ENCODE measurements at places on chromosomes 5 and 9.

GRCh38 chr9:117929868-117930267 is 225.7 kb downstream of the TLR4 start:
- DNase-seq = no peak

DNA sequence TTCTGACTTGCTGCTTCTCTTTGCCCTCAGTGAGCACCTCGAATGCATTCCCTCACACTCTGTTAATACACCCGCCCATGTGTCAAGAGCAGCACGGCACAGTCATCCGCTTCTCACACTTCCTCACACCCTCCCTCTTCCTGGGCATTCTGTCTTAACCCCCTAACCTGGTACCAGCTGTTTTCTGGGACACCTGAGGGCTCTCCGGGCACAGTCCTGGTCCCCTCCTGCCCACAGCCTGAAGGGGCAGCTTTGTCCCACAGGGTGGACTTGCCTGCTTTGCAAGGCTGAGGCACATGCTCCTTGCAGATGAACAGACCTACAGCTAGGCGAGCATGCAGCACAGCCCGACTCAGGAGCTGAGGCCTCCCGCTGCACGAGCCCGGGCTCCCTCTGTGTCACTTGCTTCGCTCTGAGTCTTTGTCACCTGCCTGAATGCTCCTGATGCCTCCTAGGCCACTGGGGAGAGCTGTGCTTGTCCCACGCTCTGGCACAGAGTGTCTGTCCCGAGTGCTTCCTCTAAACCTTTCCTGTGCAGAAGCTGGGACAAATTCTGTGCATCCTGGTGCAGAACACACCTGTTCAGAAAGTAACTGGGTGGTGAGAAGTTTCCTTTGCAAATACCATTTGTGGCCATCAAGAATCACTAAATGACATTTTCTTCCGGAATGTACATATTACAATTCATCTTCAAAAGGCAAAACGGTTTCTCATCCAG is 47.8 kb downstream of the AHRR start:
- DNase-seq = no peak

DNA sequence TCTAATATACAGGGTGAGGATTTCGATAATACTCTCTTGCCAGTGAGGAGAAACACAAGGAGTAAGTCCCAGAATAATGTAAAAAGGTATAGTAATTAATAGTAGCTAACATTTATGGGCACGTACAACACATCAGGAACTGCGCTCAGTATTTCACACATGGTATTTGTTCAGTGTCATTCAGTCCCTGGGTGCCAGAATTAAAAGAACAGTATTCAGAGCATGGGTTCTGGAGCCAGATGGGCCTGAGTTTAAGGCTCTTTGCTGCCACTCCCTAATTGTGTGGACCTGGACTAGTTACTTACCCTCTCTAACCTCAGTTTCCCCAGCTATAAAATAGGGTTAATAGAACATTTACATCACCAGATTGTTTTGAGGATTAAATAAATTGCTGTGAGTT is 16.3 kb downstream of the OSTF1 start:
- DNase-seq = no peak

GRCh38 chr9:31314241-31314640 is 1070.2 kb upstream of the ACO1 start:
- no peak for DNase-seq

DNA sequence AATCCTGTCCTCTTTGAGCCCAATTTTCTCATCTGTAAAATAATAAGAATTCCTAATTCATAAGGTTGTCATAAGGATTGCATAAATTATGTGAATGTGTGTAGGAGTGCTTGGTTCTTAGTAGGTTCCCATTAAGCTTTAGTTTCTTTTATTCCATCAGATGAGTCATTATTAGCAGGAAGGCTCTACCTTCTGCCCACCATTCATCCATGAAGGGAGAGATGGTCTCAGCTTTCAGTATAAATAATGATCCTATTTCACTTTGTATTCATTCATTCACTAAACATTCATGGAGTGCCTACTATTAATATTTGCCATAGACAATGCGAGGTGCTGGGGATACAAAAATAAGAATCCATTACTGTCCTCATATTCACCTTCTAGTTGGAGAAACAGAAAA is 3.0 kb downstream of the CMYA5 start:
- no peak for DNase-seq

DNA sequence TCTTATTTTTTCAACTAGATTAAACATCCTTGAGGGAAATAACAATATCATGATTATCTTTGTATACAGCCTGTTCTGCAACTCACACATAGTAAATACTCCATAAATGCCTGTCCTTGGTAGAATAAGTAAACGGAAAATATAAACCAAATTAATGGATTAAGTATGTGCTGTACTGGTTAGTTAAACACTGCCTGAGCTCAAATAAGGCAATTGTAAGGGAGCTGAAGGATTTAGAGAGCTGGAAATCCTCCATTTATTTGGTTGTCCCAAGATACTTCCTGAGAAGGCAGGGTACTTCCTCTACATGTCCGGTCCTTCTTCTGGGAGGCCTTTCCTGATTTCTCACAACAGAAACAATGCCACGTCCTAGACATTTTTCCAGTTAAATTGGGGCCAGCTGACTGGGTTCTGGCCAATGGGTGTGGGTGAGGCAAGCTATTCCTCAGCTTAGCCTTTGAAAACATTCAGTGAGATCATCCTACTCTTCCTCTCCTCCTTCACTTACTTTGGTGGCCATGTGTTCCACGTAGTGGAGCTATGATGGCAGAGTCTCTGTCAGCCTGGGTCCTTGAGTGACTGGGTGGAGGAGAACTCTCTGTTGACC is 8.5 kb upstream of the C1QTNF3 start:
- no peak for DNase-seq

DNA sequence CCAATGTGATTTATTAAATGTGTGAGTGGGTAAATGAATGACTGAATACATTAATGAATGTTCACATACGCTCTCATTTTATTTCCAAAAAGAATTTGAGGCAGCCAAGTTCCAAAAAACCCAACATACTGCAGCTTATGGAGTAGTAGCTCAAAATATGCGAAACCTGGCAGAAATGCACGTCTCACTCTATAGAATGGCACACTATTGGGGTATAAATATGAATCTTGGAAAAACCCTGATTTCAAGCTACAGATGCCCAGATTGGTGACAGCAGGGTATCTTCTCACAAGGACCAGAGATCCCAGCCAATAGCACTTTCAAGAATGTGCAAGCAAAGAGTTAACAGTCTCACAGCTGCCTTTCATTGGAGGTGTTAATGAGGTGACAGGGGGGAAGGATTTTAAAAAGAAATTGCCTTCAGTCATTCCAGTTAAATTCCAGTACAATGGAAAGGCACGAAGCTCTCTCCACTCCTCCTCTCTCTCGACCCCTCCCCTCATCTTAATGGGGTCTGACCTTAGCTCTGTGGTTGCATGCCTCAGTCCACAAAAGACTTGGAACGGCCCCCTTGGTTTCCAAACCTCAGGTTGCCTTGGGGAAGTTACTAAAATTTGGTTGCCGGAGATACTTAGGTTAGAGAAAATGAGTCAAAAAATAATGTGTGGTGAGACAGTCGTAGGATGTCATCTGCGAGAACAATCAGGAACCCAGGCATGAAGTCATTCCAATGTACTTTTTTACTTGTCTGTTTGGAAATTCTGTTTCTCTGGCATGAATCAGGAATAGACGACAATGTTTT is 307.4 kb downstream of the NFIB start:
- DNase-seq = no peak

- no peak for DNase-seq
Measured at GRCh38 chr5:92459654-92460053, 1076.5 kb upstream of the ARRDC3 start.

DNA sequence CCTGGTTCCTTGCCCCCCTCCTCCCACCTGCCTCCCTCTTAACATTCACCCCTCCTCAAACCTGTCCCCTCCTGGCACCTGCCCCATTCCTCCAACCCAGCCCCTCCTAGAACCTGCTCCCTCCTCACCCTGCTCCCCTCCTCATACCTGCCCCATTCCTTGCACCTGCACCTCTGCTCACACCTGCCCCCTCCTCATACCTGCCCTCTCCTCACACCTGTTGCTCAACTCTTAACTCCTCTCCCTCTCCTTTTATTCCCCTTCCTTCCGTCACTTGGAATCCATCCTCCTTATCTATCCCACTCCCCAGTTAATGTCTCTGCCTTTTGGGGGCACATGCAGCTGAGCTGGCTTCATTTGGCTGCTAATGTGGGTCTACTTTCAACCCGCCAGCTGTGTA is 712.1 kb downstream of the MTRR start:
- DNase-seq = no peak

DNA sequence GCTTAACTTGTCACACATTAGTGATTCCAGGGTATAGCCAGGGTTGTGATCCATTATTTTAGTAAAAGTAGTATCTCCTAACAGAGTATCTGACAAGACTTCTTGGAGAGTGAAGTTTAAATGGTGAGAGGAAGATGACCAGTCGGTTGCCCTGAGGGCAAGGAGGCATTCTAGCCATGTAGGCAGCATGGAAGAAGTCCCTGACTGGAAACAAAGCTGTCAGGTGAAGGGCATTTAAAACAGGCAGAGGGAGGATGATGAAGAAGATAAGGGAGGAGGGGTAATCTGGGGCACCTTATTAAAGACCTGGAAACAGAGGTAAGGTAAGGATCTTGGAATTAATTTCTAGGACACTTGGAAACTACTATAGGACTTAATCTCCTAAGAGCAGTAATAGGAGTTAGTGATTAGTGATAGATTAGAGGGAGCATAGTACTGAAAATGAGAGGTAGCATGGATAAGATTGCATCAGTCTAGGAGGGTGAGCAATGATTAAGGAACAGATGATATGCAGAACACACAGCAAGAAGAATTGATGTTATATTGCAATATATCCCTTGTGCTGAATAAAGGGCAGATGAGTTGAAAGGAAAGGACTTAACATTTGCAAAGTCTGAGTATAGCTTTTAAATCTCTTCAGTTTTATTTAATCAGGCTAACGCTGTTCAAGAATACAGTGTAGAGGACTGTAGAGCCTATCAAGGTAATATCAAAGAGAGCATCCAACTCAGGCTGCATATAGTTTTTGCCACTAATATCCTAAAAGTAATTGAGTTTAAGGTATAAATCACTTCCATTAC is 9.6 kb downstream of the KIF2A start:
- DNase-seq = no peak

DNA sequence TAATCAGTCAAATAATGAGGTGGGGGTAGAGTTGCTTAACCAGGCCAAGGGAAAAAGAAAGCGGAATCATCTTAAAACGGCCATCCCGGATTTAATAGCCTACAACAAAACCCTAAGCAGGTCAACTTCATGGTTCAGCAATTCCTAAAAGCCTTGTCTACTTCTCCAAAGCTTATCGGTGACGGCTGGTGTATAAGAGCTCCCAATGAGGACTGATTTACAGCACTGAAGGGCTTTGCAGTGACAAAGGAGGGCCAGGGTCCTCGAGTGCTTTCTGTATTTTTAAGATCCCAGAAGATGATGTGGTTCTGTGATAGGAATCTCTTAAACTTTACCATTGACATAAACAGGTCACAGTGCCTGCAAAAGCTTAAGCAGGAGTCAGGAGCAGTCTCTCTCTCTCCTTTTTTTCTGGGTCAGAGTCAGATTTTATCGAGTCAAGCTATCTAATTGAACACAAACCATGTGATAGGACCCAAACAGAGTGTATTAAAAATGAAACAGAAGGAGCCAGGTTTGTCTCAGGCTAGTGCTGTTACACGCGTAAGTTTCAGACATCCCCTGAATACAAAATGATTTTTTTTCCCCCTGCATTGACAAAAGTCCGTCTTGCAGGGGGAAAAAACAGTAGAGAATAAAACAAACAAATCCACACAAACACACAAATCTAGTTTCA is 663.6 kb upstream of the ZNF608 start:
- no peak for DNase-seq

- no peak for DNase-seq
Measured at GRCh38 chr9:87896891-87897290, 14.2 kb downstream of the SPATA31E1 start.

GRCh38 chr9:37515620-37516258 is 30.0 kb downstream of the POLR1E start:
- DNase-seq = no peak

DNA sequence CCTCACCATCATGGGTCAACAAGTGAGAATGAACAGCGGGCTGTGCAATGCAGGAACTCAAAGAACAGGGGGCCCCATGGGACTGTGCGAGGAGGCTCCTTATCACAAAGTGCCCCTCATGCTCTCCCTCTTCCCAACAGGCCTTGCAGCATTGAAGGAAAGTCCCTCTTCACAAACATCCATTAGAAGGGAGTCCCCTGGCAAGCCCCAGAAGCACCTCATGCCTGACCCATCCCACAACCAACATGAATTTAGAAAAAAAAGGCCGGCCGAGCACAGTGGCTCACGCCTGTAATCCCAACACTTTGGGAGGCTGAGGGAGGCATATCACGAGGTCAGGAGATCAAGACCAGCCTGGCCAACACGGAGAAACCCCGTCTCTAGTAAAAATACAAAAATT is 122.6 kb upstream of the FSTL4 start:
- no peak for DNase-seq

GRCh38 chr5:173753307-173754168 is 134.6 kb upstream of the CPEB4 start:
- DNase-seq = no peak

DNA sequence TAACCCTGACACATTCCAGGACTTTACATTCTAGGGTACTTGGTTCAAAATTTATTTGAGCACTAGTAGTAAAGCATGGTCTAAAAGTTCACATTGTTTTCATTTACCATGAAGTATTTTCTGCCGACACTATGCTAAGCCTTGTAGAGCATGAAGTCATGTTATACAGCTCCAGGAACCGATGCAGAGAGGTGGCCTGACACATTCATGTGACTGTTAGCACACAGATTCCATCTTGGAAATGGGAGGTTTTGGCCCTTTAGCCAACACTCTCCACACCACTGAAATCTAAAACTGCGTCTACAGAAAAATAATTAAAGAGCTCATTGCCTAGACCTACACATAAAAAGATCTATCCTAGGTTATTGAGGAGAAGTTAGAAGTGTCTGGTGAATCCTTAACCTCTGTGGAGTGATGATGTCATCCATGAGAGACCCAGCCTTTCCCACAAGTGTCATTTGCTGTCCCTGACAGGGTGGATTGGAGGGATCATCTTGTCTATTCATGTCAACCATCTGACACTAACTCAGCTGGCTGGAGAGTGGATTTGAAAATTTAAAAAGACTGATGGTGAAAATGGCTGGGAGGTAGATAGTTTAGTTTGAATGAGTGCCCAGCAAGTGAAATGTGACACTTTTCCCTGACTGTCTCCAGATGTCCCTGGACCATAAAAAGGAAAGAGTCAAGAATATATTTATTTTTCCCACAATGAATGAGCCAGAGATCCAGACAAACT is 1.3 kb downstream of the RANBP3L start:
- DNase-seq = no peak

- DNase-seq = no peak
Measured at GRCh38 chr5:42995360-42995751, 44.8 kb downstream of the ANXA2R start.
